ENCODE measurements at places on chromosomes 4 and X.

GRCh38 chr4:40170588-40170987 is 26.2 kb upstream of the RHOH start:
- DNase-seq = no peak

DNA sequence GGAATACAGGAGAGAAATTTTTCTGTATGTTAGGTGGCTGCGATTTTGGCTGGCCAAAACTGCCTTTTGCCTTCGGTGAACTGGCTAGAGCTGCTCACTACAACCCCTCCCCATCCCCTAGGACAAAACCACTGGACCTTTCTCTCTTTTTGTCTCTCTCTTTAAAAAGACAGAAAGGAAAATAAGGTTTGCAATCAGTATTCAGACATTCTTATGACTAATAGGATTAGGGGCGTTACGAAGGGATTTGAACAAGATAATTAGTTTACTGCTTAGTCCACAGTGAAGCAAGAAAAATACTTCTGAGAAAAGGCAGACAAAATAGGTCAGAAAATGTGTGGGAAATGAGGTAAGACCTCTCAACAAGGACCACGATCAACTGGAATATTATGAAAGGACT is 180.4 kb downstream of the SLIT2 start:
- no peak for DNase-seq

DNA sequence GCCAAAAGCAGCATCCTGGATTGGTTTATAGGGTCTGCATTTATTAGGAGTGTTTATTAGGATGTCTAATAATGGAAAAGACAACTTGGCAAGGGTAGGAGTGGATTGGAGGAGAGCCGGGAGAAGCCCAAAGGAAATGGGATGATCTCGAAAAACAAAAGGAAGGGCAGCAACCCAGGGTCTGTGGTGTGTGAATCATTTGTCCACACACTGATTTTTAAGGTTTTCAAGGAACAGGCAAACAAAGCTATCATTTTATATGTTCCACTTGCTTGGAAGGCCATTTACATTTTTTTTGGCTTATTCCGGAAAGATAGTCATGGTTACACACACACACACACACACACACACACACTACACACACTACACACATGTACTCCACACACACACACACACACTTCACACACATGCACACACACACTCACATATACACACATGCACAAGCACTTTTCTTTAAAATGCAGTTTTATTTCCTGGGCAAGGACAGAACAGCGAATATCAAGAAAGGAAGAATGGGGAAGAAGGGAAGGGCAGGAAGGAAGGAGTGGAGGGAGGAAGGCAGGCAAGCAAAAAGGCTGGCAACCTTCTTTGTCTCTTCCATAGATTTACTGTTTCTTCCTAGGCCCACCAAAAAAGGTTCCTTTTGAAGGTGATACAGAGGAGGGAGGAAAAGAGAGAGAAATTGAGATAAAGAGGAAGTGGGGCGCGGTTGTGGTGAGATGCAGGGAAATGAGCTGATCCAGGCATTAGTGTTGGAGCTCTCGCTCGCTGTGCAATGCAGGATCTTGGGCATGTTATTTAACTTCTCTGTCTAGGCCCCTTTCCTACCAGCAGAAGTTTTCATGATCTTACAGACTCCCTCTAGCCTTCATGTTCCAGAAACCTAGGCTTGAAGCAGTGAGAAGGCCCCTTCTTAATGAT is 88.6 kb upstream of the MAML3 start:
- no peak for DNase-seq

DNA sequence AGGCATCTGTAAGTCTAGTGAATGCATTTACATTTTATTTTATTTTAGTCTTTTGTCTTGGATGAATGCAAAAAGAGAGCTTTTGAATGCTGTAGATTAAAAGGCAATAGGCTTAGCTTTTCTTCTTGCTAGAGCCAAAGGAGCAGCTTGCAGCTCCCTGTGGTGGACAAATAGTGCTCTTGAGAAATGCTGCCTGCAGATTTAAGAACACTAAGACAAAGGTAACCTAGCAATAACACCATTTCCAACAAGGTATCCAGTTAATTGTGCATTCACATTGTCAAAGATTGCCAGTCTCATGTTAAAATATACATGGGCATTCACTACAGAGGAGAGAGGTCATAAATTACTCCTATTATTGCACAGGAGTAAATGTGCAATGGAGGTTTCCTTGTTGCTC is 859.2 kb upstream of the PRKX start:
- DNase-seq = no peak

- no peak for DNase-seq
Measured at GRCh38 chr4:27129871-27130366, 269.3 kb downstream of the STIM2 start.

DNA sequence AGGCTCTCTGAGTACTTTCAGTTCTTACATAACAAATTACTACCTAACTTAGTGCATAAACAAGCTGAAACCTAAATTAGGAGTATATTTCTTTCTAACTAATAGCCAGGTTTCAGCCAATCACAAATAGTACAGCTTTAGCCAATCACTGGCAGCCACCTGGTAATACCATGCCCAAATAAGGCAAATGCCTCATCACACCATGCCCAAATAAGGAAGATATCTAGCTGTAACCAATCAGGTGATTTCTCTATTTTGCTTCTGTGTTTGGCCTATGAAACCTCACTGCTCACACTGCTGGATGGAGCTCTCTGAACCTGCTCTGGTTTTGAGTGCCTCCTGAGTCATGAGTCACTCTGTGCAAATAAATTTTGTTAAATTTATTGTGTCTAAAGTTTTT is 113.5 kb downstream of the DDIT4L start:
- DNase-seq = no peak

DNA sequence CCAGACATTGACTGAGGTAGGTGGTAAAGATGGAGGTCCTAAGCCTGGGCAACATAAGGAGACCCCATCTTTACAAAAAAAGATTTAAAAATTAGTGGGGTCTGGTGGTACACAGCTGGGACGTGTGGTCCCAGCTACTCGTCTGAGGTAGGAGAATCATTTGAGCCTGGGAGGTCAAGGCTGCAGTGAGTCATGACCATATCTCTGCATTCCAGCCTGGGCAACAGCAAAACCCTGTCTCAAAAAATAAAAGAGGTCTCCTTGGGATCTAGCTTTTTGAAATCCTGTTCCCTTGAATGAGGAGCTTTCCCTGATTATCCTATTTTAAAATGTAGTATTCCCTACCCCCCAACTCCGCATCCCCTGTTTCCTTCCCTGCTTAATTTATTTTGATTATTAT is 78.7 kb upstream of the OGT start:
- DNase-seq = no peak

DNA sequence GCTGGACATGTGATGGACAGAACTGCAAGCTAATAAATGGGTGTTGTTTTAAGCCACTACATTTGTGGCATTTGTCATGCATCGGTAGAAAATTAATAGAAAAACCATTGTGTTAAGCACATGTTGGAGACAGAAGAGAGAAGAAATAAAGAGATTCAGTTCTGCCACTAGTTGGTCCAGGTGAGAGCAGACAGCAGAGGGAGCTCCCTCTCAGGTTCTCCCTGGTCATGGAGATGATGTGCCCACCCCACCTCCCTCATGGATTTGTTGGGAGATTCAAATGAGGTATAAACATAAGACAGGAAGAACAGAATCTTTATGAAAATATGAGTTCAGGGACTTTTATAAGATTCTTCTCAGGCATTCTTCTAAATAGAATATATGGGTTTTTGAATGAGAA is 36.8 kb upstream of the OCIAD2 start:
- no peak for DNase-seq

DNA sequence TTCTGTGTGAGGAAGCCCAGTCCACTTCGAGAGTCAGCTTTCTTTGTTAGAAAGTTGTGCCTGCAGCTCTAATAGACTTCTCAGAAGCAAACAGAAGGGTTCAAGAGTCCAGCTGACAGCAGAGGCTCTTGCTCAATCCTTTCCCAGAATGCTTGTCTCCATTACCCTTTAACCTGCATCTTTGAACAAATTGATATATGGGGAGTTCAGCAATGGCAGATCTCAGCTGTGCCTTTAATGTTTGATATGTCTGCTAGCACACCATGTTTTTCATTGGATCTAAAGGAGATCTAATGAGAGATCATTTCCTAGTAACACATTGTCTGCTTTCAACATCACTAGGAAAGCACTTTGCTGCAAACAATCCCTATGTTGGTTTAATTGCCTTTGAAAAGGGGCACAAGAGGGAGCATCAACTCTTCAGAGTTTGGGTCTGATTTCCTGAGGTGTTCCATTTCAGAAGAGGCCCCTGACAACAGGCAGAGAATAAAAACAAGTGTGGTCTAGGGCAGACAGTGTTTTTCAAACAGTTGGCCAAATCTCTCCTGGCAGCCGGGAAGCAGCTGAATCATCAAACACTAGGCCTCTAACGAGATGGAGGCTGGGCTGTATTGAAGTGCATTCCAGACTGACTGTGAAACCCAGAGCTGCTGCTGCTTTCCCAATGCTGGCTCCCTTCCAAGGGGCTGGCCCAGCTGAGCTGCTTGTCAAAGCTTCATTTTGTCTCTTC is 55.5 kb downstream of the LUZP4 start:
- DNase-seq = peak; percentile 95

DNA sequence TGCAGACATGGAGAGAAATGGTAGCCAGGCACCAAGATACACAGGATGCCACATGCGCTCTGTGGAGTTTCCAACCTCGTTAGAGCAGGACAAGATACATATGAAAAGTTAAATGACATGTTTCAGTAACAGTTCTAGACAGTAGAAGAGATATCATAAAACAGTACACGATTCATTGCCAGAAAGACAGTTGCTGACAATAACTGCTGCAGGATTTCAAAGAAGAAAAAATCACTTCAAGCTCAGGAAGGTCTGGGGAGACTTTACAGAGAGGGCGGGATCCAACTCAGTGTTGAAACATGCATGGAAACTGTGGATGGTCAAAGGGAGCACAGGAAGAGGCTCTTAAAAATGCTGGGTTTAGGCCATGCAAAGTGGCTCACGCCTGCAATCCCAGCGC is 31.0 kb downstream of the DCTD start:
- peak; percentile 27 for DNase-seq

All from stomach (tissue), 19 donors.